ENCODE measurements at places on chromosomes 6 and 20.

- DNase-seq = no peak
These were observed 93.6 kb downstream of the FOXC1 start for GRCh38 chr6:1703091-1703855.

- DNase-seq = no peak
These were observed 57.3 kb upstream of the EDN1 start for GRCh38 chr6:12232821-12233220.

DNA sequence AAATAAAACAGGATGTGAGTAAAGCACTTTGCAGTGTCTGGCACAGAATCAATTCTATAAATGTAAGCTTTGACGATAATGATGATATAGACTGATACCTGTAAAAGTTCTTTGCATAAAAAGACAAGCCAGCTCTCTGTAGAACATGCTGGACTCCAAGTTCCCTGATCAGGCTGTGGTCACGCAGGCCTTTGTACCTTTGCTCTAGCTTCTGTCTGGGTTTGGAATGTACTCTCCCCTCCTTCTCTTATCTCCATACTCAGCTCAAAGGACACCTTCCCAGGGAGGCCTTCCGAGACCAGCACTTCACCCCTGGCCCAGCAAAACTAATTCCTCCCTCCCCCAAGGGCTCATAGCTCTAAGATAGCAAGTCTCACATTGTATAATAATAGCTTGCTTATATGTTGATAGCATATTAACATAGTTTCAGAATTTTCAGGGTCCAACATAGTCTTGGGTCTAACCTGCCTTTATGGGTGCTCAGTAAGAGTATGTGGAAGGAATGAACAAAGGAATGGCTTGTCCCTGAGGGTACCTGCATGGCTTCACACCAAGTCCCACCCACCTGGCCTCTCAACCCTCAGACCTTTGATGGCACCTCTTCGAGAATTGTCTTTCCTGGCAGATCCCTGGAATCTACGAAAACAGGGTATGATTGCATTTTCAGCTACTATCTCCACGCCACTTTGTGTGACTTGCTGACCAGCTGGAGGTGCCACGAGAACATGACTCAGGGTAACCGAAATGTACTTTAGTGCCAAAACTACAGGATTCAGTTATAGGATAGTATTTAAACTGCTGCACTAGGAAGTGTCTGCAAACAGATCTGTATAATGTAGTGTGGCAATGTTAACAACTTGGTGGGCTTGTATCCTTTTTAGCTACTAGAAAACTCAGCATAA is 41.7 kb upstream of the PIM1 start:
- no peak for DNase-seq

GRCh38 chr20:64065974-64066343 is 3.0 kb downstream of the TCEA2 start:
- no peak for DNase-seq

DNA sequence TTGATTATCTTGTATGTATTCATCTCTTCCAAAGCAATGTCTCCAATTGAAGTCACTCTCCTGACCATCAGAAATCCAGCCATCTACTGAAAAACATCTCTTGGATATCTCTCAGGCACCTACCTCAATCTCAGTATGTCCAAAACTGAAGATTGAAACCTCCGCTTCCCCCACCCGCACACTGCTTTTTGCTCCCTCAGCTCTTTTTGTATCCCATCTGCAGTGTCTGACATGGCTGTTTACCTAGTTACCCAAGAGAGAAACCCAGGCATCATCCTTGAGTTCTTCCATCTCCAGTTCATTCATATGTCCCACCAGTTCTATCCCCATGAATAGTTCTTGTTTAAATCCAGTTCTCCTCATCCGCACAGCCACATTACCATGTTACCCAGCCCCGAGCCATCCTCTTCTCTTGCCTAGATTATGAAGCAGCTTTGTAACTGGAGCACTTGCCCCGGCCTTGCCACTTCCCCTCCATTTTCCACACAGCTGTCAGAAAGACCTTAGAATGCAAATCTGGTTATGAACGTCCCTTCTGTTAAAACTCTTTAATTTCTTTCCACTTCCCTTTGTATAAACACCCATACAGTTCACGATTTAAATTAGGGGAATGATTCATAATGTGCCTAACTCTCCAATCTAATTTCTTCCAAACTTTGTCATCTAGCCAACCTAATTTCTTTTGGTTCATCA is 40.5 kb upstream of the GCLC start:
- DNase-seq = no peak

- DNase-seq = no peak
These were observed 12.5 kb upstream of the STX16 start for GRCh38 chr20:58638467-58639181.

GRCh38 chr6:21078497-21078896 is 515.1 kb upstream of the SOX4 start:
- DNase-seq = no peak

- DNase-seq = peak; percentile 29
These were observed 73.1 kb downstream of the NCOA3 start for GRCh38 chr20:47574616-47575364.

- peak; percentile 53 for DNase-seq
These were observed 3.5 kb downstream of the NDUFAF5 start for GRCh38 chr20:13788167-13788834.

- DNase-seq = no peak
These were observed 4.9 kb upstream of the TRIM39 start for GRCh38 chr6:30321692-30322388.

GRCh38 chr20:35883336-35883777 is 70.9 kb downstream of the SCAND1 start:
- DNase-seq = no peak

DNA sequence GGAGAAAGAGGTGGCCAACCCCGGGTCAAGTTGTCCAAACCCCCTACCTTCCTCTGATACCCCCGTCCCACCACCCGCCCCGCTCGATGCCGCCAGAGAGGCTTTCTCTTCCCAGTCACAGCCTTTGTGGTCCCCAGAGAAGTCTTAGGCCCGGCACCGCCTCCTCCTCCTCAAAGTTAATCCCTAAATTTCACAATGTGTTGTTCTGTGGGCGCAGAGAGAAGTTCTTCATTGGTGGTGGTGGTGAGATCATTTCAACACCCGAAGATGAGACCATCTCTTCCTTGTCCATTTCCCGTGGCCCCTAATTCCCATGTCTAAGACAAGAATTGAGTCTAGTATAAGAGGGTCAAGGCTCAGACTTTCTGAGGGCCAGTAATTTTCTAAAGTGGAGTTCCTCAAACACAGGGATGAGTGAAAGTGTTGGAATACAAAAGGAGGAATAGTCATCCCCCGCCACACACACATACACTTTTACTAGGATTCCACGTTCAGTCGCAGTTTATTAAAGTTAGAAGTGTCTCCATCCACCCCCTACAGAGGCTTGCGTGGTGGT is 10.4 kb downstream of the TRIM31 start:
- no peak for DNase-seq

GRCh38 chr6:121652726-121653623 is 217.5 kb downstream of the GJA1 start:
- DNase-seq = no peak

- DNase-seq = no peak
These were observed 1.0 kb downstream of the EHMT2 start for GRCh38 chr6:31896493-31896855.

GRCh38 chr20:48201885-48202284 is 416.6 kb upstream of the SULF2 start:
- DNase-seq = no peak

DNA sequence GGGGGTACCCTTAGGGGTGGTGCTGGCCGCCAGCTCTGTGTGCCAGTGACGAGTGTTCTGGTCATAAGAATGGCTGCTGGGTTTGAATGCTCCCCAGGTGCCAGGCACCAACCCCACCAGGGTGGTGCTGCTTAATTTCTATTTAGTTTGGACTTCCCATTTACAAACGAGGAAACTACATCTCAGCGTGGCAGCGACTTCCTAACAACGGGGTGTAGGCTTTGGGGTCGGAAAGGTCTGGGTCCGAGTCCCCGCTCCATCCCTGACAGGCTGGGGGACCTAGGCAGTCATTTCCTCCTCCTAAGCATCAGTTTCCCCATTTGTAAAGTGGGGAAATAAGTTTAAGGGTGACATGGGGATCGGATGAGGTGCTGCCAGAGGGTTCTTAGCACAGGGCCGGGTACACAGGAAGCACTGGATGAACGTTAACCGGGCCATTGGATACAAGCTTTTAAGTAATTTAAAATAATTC is 30.3 kb downstream of the CEBPB start:
- no peak for DNase-seq

GRCh38 chr20:17634661-17635331 is 47.2 kb downstream of the RRBP1 start:
- no peak for DNase-seq

- no peak for DNase-seq
These were observed 286.2 kb downstream of the PREX1 start for GRCh38 chr20:48541581-48542071.

- no peak for DNase-seq
These were observed 74.4 kb downstream of the MKKS start for GRCh38 chr20:10359621-10360040.

DNA sequence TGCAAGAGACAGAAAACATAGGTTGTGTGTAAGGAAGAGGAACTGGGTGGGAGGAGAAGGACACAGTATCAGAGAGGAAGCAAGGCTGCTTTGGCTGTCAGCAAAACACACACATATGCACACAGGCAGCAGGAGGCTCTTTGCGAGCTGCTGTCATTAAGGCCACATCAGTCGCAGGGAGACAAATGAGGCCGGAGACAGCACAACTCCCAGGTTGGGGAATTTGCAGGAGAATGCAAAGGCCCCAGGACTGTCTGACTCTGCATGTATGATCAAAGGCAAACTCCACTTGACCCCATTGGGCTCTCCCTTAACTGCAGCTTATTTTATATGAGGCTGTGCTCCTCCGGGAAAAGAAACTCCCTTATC is 35.3 kb downstream of the METTL24 start:
- DNase-seq = no peak

GRCh38 chr6:1770435-1770843 is 160.7 kb downstream of the FOXC1 start:
- no peak for DNase-seq

- no peak for DNase-seq
These were observed 90.6 kb downstream of the TIAM2 start for GRCh38 chr6:155085582-155086257.

Data from COR-L47 (cell line).